ENCODE measurements at places on chromosomes 11 and 22. TPM values are rescaled to one million over a fixed set of nuclear protein-coding genes. Genes with fewer than 3 reads are reported as not detected.

DNA sequence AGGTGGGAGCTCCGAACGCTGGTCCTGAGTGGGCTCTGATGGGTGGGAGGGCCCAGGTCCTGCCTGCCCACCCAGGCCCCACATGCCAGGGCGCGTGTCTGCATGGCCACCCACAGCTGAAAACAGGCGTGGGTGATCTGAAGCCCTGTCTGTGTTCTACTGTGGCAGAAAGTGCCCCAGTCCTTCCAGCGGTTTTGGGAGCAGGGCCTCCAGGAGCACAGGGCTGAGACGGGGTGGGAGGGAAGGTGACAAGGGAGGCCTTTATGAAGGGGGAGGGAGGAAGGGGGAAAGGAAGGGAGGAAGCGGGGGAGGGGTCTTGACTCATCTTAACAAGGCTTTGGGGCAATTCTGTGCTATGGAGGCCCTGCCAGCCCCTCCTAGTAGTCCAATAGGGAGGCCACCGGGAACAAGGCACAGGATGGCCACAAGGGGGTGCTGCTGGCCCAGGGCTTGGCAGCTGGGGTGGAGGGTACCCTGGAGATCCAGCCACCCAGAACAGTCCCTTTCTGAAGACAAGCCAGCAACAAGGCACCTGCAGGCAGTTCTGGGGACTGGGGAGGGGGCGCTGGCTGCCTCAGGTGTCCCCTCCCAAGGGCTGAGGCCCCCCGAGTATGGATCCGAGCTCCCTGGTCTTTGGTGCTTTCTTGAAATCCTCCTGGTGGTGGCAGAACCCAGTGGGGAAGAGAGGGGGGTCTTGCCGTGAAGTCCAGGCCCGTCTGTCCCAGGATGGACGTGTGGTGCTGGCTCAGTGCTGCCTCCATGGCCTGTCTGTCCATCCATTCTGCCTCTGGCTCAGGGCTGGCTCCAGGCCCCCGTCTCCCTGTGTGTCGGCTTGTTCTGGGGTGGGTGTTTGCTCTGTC is 6.3 kb upstream of the FADS3 start:
- DNase-seq: peak; percentile 83

DNA sequence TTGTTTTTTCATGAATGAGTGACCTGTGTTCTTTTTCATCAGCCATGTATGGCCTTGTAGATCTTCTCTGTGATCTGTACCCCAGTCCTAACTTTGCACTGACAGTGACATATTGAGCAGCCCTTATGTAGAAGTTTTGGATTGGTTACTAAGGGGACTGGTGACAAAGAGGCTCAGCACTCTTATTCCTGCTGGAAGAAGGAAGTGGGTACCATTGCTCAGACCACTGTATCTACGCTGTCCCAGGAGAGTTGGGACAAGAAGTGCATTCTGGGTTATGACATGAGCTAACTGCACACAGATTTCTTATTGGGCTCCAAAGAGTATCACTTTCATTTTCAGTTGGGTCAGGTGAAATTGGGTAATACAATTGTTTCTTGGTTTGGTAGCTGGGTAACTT is 107.8 kb upstream of the RASSF10 start:
- DNase-seq: no peak

GRCh38 chr11:72146625-72147024 is 11.1 kb downstream of the FOLR3 start:
- DNase-seq: no peak

- DNase-seq: no peak
These were observed 70.9 kb upstream of the SORL1-AS1 start for GRCh38 chr11:121523581-121524232.

- peak; percentile 72 for DNase-seq
These were observed at the start of gene KDELR3 for GRCh38 chr22:38467904-38468442. Gene KDELR3, plus strand, starts transcription at chr22:38468096. Its CDS starts 138 bp downstream, at chr22:38468234.

DNA sequence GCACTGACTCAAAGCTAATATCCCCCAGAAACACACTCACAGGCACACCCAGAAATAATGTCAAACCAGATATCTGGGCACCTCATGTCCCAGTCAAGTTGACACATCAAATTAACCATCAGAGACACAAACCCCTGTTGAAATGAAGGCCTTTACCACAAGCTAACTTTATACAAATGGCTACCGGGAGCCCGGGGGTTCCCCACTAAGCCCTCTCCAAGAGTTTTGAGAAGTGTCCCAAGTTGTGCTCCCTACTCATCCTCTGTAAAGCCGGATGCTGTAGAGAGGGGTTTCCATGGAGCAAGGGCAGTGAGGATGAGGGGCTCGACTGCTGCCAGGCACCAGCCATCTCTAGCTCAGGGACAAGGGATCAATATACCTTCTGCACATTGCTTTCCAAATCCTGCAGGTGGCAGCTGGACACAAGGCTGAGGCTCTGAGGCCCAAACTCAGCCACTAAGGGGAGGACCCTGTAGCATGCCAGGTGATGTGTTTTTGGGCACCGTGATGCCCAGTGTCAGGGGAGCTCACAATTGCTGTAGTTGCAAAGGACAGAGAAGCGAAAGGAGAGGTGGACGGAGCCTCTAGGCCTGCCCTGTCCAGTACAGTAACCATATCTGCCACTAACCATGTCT is 145.7 kb downstream of the TTC17 start:
- no peak for DNase-seq

GRCh38 chr11:12909879-12910278 is 99.2 kb upstream of the RASSF10 start:
- DNase-seq: no peak

- no peak for DNase-seq
These were observed 32.8 kb downstream of the CELSR1 start for GRCh38 chr22:46504584-46504983.

- DNase-seq: no peak
These were observed 1.2 kb downstream of the FBLN1 start for GRCh38 chr22:45503816-45504372.

- DNase-seq: no peak
These were observed 31.8 kb upstream of the CELSR1 start for GRCh38 chr22:46569055-46569847.

DNA sequence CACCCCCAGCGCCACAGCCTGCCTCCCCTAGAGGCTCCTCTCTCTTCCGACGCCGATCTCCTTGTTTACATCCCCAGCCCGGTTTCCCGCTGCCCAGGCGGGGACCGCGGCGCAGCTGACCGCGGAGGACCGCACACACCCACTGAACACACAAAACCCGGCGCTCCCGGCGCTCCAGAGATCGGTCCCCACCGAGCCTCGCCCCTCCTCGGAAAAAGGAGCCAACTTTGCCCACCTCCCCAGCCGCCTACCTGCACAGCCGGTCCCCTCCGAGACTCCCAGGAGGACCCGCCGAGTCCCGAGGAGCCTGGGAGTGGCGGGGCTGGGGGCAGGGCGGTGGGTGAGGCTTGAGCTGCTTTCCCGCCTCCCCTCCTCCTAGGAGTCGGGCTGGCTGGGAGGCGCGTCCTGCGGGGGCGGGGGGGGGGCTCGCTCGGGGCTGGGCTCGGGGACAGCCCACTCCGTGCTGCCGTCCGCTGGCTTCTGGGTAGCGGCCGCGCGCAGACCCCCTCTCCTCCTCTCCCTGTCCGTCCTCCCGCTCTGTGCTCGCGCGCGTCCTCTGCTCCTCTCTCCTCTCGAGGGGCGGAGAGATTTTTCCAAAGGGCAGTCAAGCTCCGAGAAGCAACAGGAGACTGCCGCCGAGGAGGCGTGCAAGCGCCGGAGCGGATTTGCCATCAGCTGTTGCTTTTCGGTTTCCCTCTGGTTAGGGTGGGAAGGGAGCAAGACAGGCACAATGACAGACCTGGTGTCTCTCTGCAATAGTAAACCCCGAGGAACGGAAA is at the start of gene FXYD6:
TSS of gene FXYD6 (minus strand) at position 318 of the 779 bp plus-strand sequence. CDS start 33,882 bp downstream, outside the sequence.
- peak; percentile 52 for DNase-seq

DNA sequence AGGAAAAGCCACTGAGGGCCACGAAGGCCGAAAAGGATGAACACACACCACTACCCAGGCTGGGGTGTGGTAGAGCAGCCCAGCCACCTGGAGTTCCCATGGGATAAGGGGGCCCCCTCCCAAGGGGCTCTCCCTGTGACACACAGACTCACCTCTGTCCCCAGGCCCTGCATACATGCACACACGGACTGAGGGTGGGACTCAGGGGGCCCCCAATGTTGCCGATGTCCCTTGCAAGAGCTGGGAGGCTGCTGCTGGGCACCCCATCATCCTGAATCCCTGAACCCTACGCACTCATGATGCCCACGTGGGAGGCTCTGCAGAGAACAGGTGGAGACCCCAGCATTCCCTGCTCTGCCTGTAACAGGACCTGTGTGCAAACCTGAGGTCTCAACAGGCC is 14.5 kb downstream of the SHANK2 start:
- no peak for DNase-seq

- no peak for DNase-seq
These were observed 791.2 kb downstream of the BRD1 start for GRCh38 chr22:49036513-49036912.

DNA sequence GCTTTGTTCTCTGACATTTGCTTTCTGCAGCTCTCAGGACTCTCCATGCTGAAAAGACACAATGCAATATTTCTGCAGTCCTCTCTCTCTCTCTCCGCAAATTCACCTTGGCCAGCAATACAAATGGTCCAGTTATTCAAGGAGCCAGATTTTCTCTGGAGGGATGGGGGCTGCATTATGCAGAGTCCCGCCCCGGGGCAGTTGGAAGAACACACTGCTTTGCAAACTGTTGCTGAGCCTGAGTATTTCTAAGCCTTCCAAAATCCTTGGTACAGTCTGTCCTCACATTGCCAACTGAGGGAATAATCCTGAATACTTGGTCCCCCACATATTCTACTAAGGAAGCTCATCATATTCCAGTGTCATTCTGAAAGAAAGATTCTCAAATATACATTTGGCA is 94.3 kb upstream of the ZC3H12C start:
- DNase-seq: no peak

- no peak for DNase-seq
These were observed 14.4 kb downstream of the TMPRSS6 start for GRCh38 chr22:37095113-37095512.

- no peak for DNase-seq
These were observed 86.1 kb upstream of the HORMAD2 start for GRCh38 chr22:29994027-29994715.

DNA sequence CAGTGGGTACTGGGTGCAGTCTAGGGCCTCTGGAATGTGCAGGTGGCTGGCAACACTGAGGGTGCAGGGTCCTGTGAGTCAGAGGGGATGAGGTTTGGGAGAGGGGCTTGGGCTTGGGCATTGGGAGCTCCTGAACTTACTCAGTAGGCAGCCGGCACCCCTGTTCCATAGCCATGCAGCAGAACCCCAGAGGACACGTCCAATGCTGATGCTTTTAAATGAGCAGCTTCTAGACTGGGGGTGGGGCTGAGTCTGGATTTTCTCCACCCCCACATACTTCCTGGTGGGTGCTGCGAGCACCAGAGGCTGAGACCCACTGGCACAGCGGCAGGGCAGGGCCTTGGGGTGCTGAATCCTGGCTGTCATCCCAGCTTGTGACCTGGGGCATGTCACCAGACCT is 71.4 kb downstream of the ARHGAP8 start:
- no peak for DNase-seq

- no peak for DNase-seq
These were observed 5.6 kb downstream of the TEF start for GRCh38 chr22:41387341-41387740.

- no peak for DNase-seq
These were observed 34.5 kb downstream of the TPST2 start for GRCh38 chr22:26555478-26555877.

DNA sequence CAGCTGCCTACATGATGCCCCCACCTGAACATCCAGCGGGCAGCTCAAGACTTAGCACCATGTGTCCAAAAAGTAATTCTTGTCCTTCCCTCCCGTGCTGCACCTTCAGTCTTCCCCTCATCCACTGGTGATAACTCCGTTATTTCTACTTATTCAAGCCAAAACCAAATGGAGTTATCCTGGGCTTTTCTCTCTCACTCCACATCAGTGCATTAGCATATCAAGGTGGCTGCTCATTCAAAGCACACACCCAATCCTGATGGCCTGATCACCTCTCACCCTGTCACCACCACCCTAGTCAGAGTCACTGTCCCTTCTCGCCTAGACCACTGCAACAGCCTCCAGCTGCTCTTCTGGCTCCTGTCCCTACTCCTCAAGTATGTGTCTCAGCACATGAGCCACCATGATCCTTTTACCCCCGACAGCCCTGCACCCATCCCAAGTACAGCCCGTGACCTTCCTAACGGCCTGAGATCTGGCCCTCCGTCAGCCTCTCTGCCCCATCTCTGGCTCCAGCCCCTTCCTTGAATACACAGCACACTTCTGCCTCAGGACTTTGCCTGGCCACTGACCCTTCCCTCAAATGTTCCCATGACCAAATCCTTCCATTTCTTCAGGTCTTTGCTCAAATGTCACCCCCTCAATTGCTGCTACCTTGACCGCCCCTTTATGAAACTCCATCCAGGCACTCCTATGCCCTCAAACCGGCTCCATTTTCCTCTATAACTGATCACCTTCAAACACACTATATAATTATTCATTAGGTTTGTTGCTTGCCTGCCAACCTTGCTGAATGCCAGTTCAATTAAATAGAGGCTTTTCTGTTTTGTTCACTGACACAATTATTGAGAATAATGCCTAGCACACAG is 19.7 kb upstream of the SLC25A1 start:
- DNase-seq: no peak

DNA sequence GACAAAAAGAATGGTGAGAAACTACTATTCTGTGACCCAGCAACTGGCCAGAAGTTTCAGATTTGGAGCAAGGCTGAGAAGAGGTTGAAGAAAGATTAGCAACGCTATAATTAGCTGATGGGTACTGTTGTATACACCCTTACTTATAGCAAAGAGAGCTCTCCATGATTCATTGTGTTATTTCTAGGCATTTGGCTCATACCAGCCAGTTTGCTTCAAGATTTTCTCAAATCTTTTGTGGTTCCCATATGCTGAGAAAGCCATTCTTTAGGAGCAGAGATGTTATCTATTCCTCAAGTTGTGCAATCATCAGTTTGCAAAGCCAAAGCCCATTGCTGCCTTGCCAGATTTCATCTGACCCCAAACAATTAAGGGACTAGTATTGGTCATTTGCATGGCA is 179.4 kb downstream of the ETS1 start:
- no peak for DNase-seq

DNA sequence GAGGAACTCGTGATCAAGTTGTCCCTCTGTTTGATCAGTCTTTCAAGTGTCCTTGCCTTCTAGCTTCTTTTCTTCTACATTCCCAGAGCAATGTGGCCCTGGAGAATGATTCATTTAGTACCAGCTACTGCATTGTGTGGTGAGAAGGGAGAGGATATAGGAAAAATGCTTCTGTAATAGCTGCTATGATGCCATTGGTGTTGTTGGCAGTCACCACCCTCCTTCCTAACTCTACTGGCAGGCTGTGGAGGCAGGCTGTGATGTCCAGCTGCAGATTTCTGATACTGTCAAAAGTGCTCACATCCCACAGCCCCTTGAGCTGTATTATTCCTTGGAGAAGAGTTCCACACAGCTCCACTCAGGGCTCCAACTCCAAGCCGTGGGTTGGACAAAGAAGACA is 52.8 kb downstream of the ENDOD1 start:
- DNase-seq: no peak

GRCh38 chr11:133598906-133599305 is 66.6 kb upstream of the OPCML start:
- DNase-seq: no peak

GRCh38 chr11:126194121-126194543 is 17.3 kb downstream of the RPUSD4 start:
- peak; percentile 46 for DNase-seq

The FIBP gene
- 53.5 TPM for total RNA-seq

The PRR33 gene
- total RNA-seq: not detected

The INPP5J gene
- total RNA-seq: 18.3 TPM

The NFAM1 gene
- 2.1 TPM for total RNA-seq

The TAF1D gene
- total RNA-seq: 73.7 TPM

The CBLIF gene
- 0.48 TPM for total RNA-seq

The PKDREJ gene
- total RNA-seq: 0.32 TPM

The PKP3 gene
- 167 TPM for total RNA-seq

The VWCE gene
- 0.37 TPM for total RNA-seq
